ENCODE measurements at places on chromosomes 13 and 19. TPM values are rescaled to one million over a fixed set of nuclear protein-coding genes. Genes with fewer than 3 reads are reported as not detected.

DNA sequence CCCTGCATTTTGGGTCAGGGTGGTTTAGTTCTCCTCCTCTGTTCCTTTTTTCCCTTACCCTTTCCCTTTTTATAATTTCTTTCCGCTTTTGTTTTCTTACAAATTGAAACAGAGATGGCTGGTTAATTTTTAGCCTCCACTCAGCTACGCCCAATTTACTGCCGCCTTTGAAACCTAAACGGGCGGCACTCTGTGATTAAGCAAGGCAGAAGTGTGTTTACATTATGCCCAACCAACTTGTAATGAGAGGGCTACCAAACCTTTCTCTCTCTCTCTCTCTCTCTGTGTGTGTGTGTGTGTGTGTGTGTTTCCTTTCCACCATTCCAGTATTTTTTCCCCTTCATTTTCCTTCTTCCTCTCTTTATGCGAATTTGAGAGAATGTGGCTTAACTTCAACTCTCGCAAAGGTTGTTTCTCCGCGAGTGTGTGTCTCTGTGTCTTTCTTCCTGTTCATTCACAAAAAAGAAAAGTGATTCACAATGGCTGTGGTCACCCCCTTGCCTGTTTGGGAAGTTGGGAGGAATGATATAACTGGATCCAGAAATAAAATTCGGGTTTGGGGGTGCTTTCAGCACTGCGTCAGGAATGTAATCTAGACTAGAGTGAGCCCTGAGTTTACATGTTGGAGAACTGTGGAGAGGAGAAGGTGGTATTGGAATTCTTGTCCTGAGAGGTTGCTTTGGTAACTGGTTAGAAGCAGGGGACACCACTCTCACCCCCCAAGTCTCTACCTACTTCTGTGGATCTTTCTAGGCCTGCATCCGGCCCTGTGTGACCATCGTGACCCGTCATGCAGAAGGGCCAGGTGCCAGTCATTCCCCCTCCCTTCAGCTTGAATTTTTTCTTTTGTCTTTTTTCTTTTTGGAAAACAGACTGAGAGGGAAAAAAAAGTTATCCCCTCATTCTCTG is 31.4 kb downstream of the NFIX start:
- no peak for DNase-seq
- H3K4me3 ChIP-seq, result peak overlapping the region; percentile 39
- no peaks in the 10 kb centered on the region for H3K36me3 ChIP-seq
- H3K27me3 ChIP-seq, result peaks cover 34% of the 10 kb centered on the region
- H3K27ac ChIP-seq, result no peak overlapping the region
- peaks cover 34% of the 10 kb centered on the region for H3K4me1 ChIP-seq

- no peak overlapping the region for H3K4me3 ChIP-seq
- H3K4me1 ChIP-seq, result no peaks in the 10 kb centered on the region
- no peaks in the 10 kb centered on the region for H3K27me3 ChIP-seq
Measured at GRCh38 chr13:45949161-45949560, 97.6 kb upstream of the SIAH3 start.

GRCh38 chr19:19381007-19381926 is 24.2 kb upstream of the GATAD2A start:
- H3K4me1 ChIP-seq, result peaks cover 9% of the 10 kb centered on the region
- H3K4me3 ChIP-seq, result no peak overlapping the region
- DNase-seq, result no peak
- no peaks in the 10 kb centered on the region for H3K27me3 ChIP-seq

DNA sequence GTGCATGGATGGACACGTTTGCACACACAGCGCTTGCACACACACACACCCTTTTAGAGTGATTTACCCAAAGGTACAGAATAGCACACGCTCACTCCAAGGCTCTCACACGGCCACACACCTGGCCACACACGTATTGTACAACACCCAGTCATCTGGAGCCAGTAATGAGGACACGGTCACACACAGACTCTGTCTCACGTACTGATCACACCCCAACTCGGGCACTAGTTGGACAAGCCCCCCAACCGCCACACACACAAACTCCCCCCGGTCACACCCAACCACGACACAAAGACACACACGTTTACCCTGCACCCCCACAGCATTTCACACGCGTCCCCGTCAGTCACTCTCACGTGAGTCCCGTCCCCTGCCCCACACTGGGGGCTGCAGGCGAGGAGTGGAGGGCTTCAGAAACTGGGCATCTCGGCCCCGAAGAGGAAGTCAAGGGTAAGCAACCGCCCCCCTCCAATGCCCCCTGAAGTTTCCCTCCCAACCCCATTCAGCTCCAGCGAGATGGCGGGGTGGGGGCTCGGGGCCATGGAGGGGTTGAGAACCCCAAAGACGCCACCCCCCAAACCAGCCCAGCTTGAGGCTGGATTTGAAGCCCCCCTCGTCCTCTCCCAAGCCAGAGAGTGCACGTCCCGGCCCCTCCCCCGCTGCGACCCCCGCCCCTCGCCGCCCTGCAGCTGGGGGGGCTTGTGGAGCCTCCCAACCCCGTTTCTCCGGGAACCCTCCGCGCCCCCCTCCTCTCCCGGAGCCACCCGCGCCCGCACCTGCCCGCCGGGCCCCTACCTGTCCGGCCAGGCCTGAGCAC is 599 bp downstream of the OLFM2 start:
- peaks cover 7% of the 10 kb centered on the region for H3K36me3 ChIP-seq
- peaks cover 30% of the 10 kb centered on the region for H3K4me1 ChIP-seq
- H3K4me3 ChIP-seq, result peak overlapping the region; percentile 83
- DNase-seq, result no peak

Gene PRRG2
- 0.20 TPM for polyA plus RNA-seq

DNA sequence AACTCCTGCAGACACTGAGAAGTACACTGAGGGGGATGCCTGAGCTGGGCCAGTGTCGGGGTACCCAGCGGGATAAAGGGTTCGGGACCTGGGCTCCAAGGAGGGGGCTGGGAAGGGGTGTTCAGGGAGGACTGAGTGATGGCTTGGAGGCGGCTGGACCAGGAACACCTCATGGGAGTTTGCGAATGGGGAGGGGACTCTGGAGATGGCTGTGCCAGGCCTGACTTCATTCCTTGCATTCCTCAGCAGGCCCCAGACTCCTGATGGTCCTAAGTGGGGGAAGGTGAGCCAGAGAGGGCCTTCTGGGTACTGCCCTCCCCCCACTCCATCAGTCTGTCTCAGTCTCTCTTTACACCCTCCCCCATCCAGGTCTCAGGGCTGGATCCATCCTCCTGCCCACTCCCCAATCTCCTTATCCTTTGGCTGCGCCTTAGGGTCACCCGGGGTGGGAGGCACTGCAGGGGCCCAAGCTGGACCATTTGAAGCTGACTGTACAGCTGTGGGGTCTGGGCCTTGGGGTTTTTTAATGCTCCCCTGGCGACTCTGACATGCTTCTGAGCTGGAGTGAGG is 13.8 kb downstream of the PAK4 start:
- no peaks in the 10 kb centered on the region for H3K36me3 ChIP-seq
- no peak overlapping the region for H3K27ac ChIP-seq
- H3K4me1 ChIP-seq, result peaks cover 51% of the 10 kb centered on the region
- H3K4me3 ChIP-seq, result no peak overlapping the region
- no peaks in the 10 kb centered on the region for H3K27me3 ChIP-seq
- DNase-seq, result no peak

DNA sequence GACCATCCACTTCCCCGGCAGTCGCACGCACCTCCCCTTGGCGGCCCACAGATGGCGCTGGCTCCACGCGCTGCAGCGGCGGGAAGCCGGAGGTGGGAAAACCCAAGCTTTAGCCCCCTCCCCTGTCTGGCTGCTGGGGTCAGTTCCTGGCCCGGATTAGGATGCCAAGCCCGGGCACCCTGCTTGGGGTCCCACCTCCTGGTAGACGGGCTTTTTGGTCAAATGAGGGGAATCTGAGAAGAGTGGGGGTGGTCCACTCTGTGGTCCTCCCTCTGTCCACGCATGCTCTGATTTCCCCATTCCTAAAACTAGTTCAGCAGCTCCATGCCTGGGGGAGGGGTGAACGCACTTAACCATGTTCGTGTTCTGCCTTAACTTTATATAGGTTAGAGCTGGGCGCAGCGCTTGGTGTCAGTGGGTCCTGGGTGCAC is 8.1 kb upstream of the ADGRE2 start:
- H3K4me1 ChIP-seq, result peaks cover 20% of the 10 kb centered on the region
- no peaks in the 10 kb centered on the region for H3K27me3 ChIP-seq
- DNase-seq, result peak; percentile 9
- peak overlapping the region; percentile 41 for H3K27ac ChIP-seq
- no peaks in the 10 kb centered on the region for H3K36me3 ChIP-seq

- H3K27ac ChIP-seq, result peak overlapping the region; percentile 100
- H3K4me3 ChIP-seq, result peak overlapping the region; percentile 93
- H3K36me3 ChIP-seq, result peaks cover 21% of the 10 kb centered on the region
- no peak for DNase-seq
Measured at GRCh38 chr19:47109541-47110375, 3.8 kb downstream of the ZC3H4 start.

Gene ZNF560
- not detected for polyA plus RNA-seq

- peaks cover 41% of the 10 kb centered on the region for H3K4me1 ChIP-seq
- H3K36me3 ChIP-seq, result no peaks in the 10 kb centered on the region
- no peak for DNase-seq
- no peak overlapping the region for H3K27ac ChIP-seq
- no peaks in the 10 kb centered on the region for H3K27me3 ChIP-seq
- no peak overlapping the region for H3K4me3 ChIP-seq
Measured at GRCh38 chr19:4984438-4984990, 15.6 kb downstream of the KDM4B start.

Gene MYBPC2
- 1.4 TPM for polyA plus RNA-seq

DNA sequence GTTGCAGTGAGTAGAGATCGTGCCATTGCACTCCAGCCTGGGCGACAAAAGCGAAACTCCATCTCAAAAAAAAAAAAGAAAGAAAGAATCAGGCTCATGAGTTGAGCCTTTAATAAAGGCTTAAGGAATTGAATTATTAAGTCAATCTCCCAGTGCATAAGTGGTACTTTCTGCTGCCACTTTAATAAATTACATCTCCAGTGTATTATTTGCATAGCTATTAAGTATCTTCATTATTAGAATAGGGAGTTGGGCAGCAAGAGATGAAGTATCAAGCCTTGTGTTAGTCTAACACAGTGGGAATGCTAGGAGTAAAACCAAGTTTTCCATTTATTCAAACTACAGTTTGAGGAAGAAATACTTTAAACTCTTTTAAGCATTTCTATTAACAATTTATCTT is 15.6 kb upstream of the FAM124A start:
- no peak overlapping the region for H3K4me3 ChIP-seq
- no peaks in the 10 kb centered on the region for H3K4me1 ChIP-seq
- no peak overlapping the region for H3K27ac ChIP-seq
- H3K27me3 ChIP-seq, result peaks cover 41% of the 10 kb centered on the region

- no peaks in the 10 kb centered on the region for H3K27me3 ChIP-seq
- H3K4me3 ChIP-seq, result peak overlapping the region; percentile 77
- no peaks in the 10 kb centered on the region for H3K36me3 ChIP-seq
- peak; percentile 27 for DNase-seq
- H3K4me1 ChIP-seq, result peaks cover 87% of the 10 kb centered on the region
- H3K27ac ChIP-seq, result peak overlapping the region; percentile 100
Measured at GRCh38 chr19:5128936-5129389, 160.1 kb downstream of the KDM4B start.

- peak overlapping the region; percentile 62 for H3K27ac ChIP-seq
- H3K27me3 ChIP-seq, result no peaks in the 10 kb centered on the region
- no peak for DNase-seq
- peaks cover 3% of the 10 kb centered on the region for H3K36me3 ChIP-seq
- no peak overlapping the region for H3K4me3 ChIP-seq
Measured at GRCh38 chr13:97319113-97319720, 97.1 kb downstream of the MBNL2 start.

Gene PNMA8A
- polyA plus RNA-seq, result not detected

- no peak overlapping the region for H3K27ac ChIP-seq
- H3K4me3 ChIP-seq, result no peak overlapping the region
- no peak for DNase-seq
- peaks cover 19% of the 10 kb centered on the region for H3K4me1 ChIP-seq
Measured at GRCh38 chr13:112764864-112765561, 75.2 kb downstream of the ATP11A start.

Gene AMER2
- polyA plus RNA-seq, result not detected

DNA sequence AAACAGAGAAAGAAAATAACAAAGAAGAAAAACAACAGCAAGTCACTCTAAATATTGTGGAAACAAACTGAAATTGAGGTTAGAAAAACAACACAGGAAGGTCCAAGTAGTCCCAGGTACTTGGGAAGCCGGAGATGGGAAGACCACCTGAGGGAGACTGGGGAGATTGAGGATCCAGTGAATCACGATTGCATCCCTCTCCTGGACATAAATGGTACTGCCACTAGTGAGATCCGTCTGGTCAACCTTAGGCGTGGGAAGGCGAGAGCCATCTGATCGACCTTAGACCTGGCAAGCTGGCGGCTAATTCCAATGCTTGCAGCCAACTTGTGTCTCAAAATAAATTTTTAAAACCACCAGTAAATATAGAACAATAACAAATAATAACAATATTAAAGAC is 81.9 kb downstream of the ZNF726 start:
- peaks cover 3% of the 10 kb centered on the region for H3K4me1 ChIP-seq
- H3K36me3 ChIP-seq, result no peaks in the 10 kb centered on the region
- no peaks in the 10 kb centered on the region for H3K27me3 ChIP-seq

- H3K36me3 ChIP-seq, result no peaks in the 10 kb centered on the region
- H3K4me1 ChIP-seq, result no peaks in the 10 kb centered on the region
- H3K27me3 ChIP-seq, result peaks cover 61% of the 10 kb centered on the region
- H3K27ac ChIP-seq, result no peak overlapping the region
- no peak for DNase-seq
- H3K4me3 ChIP-seq, result no peak overlapping the region
Measured at GRCh38 chr13:43196086-43196621, 172.8 kb downstream of the DNAJC15 start.

DNA sequence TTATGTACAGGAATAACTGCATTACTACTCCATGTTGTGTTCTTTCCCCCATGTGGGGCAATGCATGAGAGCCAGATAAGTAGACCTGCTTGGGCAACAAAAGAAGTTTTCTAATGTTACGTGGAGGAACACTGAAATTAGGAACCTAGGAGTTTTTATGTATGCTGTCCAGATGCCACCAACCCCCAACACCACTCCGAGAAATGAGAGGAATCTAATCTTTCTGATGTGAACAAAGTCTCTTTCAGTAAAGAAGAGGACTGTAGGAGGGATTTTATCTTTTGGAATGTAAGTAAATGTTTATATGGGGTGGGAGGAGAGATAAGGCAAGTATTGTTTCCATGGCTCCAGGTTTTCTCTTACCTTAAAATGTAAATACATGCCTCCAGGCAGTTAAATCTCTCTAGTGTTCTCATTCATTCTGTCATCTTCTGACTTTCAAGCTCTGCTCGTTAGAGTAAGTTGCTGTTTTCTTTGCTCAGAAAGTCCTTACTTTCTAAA is 820.6 kb downstream of the PCDH17 start:
- H3K4me1 ChIP-seq, result no peaks in the 10 kb centered on the region
- no peaks in the 10 kb centered on the region for H3K36me3 ChIP-seq

DNA sequence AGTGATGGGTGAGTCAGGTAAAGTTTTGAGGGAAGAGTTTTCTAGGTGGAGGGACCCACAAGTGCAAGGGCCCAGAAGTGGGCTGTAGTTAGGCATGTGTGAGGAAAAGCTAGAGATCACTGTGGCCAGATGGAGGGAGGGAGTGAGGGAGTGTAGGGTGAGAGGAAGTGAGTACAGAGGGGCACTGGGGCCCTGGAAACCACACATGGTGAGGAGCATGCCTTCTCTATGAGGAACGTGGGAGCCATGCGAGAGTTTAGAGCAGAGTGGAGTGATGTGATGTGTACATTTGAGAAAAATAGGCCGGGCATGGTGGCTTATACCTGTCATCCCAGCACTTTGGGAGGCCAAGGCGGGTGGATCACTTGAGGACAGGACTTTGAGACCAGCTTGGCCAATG is 14.7 kb upstream of the SHKBP1 start:
- no peak overlapping the region for H3K27ac ChIP-seq
- H3K27me3 ChIP-seq, result peaks cover 37% of the 10 kb centered on the region
- no peak for DNase-seq
- H3K4me1 ChIP-seq, result no peaks in the 10 kb centered on the region
- H3K4me3 ChIP-seq, result no peak overlapping the region
- H3K36me3 ChIP-seq, result no peaks in the 10 kb centered on the region

GRCh38 chr19:47623921-47624391 is 15.0 kb downstream of the BICRA start:
- H3K4me1 ChIP-seq, result peaks cover 52% of the 10 kb centered on the region
- no peaks in the 10 kb centered on the region for H3K36me3 ChIP-seq
- DNase-seq, result no peak
- peak overlapping the region; percentile 35 for H3K27ac ChIP-seq
- no peak overlapping the region for H3K4me3 ChIP-seq

Data from naive B cell (primary cell).